Activated CD4-positive, alpha-beta T cell treated with anti-CD3 and anti-CD28 coated beads for 36 hours (primary cell): ENCODE measurements at places on chromosomes 1 and 21. TPM values are rescaled to one million over a fixed set of nuclear protein-coding genes. Genes with fewer than 3 reads are reported as not detected.
A peak's percentile ranks its signal among the peaks of the same experiment; 100 is the strongest.

BATF3 gene
- 149 TPM for total RNA-seq

DYNLT5 gene
- not detected for total RNA-seq

DNA sequence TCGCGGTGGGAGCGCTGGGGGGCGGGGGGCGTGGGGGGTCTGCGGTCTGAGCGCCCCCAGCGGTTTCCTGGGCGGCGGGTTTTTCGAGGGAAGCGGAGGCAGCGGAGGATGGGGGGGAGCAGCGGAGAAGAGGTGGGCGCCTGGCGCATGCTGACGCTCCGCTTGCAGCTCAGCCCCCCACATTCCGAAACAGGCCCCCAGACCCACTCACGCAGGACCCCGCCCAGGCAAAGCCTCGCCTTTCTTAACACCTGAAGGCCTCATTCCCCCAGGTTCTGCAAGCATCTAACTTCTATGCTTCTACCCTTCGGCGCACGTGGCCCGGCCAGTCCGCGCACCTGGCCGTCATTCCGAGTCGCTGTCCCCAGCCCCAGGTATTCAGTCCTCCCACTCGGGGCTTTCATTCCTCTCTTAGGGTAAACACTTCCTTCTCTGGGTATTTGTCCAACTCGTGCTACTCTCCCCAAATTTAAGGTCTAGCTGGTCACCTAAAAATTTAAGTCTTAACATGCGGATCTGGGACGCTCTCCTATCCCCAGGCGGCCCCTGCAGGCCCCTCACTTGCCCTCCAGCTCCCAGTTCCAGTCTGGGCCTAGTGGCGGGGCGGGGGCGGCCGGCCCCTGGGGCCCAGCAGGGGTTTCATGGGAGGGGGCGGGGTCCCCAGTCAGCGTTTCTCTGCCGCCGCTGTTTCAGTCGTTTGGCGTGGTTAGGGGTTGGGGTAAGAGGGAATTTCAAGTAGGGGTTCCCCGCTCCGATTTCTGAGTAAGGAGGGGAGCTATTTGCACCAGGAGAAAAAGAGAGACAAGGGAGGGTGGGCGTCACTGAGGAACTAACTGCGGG, 2.8 kb upstream of the ZBTB7B start:
- DNase-seq, result peak; percentile 87

- no peak for DNase-seq
Measured at GRCh38 chr1:230883967-230884366, 15.6 kb upstream of the C1orf198 start.

- no peak for DNase-seq
Measured at GRCh38 chr1:154866257-154867063, 3.6 kb downstream of the KCNN3 start.

FAM131C gene
- total RNA-seq, result 0.09 TPM

GRCh38 chr1:224368409-224368808, 11.7 kb downstream of the CNIH4 start:
- DNase-seq, result peak; percentile 32

- DNase-seq, result no peak
Measured at GRCh38 chr1:7019510-7019909, 234.3 kb downstream of the CAMTA1 start.

DNA sequence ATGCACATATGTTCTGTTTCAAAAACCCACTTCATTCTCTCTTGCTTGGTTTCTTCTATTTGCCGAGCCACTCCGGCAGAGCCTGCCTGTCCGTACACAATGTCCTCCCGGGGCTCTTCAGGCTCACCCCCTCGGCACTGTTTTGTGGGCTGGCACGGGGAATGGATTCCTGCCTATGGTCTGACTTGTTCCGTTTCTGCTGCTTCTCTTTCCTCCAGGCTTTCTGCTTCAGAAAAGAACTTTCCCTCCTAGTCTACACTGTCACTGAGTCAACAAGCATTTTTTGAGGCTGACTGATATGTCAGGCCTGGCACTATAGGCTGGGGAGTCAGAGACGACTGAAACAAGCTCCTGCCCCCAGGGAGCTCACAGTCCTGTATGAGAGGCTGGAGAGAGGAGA, 28.4 kb upstream of the SARS1 start:
- no peak for DNase-seq

- no peak for DNase-seq
Measured at GRCh38 chr1:96331596-96331995, 390.0 kb upstream of the PTBP2 start.

GRCh38 chr1:209552406-209553264, 30.9 kb upstream of the CAMK1G start:
- no peak for DNase-seq

GRCh38 chr1:20183616-20184271, 2.2 kb upstream of the UBXN10 start:
- no peak for DNase-seq

GJA8 gene
- total RNA-seq, result not detected

PADI4 gene
- total RNA-seq, result 0.23 TPM

GRCh38 chr1:17696417-17697301, 58.5 kb upstream of the ACTL8 start:
- DNase-seq, result no peak

- no peak for DNase-seq
Measured at GRCh38 chr1:201761178-201761577, 67.8 kb upstream of the IPO9 start.

- peak; percentile 21 for DNase-seq
Measured at GRCh38 chr1:110967256-110967655, 3.5 kb upstream of the LRIF1 start.

PTTG1IP gene
- total RNA-seq, result 44.3 TPM

- no peak for DNase-seq
Measured at GRCh38 chr1:119779869-119780356, 11.2 kb upstream of the HMGCS2 start.

KCNJ15 gene
- 0.12 TPM for total RNA-seq

DNA sequence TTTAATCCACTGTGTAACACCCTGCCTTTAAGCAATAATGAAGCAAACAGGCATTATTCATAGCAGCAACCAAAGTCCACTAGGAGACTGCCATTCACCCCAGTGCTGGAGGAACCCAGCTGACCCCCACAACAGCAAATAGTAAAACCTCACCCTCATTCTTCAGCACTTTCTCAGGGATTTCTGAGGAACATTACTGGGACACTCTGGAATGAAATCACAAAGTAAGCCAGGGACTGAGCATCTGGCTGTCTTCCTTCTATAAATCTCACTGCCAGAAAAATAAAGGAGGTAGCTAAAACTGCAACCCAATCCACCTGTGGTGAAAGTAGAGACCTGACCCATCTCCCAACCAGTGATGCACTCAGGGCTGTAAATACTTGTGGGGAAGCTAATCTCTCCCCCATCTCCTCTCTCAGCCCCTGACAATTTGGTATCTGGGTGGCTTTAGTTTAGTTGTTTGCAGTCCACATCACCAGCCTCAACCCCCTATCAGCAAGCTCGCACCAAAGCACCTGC, 47.1 kb downstream of the COL6A1 start:
- DNase-seq, result no peak

DNA sequence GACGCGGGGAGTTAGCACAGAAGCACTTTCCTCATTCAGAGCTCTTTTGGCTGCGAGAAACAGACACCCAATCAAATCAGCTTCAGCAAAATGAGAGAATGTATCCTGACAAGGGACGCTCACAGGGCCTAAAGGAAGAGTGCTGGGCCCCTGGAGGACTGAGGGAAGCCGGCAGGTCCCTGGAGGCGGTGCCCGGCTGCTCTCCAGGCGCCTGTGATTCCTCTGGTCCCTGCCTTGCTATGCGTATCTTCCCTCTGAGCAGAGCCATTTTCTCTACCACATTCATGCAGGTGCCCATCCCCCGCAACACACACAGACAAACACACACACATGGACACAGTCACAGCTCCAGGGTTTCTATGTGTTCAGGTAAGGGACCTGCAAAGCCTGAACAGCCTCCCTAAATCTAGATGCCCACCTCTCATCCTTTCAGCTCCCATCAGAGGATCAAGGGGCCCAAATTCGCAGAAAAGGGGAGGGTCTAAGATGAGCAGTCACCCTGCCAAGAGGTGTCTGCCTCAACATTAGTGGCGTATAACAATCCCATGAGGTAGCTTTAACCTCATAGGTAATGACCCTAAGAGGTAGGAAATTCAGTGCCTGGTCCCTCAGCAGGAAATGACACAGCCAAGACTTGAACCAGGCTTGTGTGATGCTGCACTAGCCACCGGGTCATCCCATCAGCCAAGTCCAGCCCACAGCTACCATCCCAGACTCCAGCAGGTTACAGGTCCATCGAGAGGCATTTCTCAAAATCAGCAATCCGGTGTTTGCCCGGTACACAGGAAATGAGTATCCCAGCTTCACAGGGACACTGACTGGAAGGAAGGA, 29.0 kb downstream of the PTAFR start:
- DNase-seq, result no peak

GRCh38 chr1:21668951-21669257, 253 bp downstream of the RAP1GAP start:
- DNase-seq, result no peak

SPATA46 gene
- not detected for total RNA-seq

- DNase-seq, result no peak
Measured at GRCh38 chr1:15876357-15877055, 29.0 kb downstream of the SPEN start.

KCNE2 gene
- not detected for total RNA-seq

GRCh38 chr1:33633019-33633801, 160.8 kb downstream of the ZSCAN20 start:
- DNase-seq, result peak; percentile 95

GRCh38 chr1:113951719-113952118, 22.6 kb downstream of the HIPK1 start:
- no peak for DNase-seq

GRCh38 chr1:918843-919242, 4.9 kb upstream of the SAMD11 start:
- no peak for DNase-seq

DNA sequence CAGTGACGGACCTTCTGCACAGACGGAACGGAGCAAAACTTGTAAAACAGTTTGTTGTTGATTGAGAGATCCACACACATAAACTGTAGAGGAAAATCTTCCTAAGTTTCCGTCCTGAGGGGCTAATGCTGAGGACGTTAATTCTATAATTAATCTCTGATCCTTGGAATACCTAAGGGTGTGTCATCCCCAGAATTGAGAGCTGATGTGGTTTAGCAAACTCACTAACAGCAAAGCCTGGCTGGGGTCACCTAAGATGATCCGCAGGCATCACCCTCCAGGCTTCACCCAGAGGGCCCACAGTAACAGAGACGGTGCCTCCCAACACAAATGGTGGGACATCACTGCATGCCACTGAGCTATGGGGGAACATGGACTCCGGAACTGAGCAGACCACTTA, 97.5 kb downstream of the SMYD2 start:
- DNase-seq, result no peak

CD1E gene
- total RNA-seq, result not detected

GRCh38 chr1:178060789-178061556, 32.9 kb upstream of the RASAL2 start:
- no peak for DNase-seq

CD247 gene
- 149 TPM for total RNA-seq

DNA sequence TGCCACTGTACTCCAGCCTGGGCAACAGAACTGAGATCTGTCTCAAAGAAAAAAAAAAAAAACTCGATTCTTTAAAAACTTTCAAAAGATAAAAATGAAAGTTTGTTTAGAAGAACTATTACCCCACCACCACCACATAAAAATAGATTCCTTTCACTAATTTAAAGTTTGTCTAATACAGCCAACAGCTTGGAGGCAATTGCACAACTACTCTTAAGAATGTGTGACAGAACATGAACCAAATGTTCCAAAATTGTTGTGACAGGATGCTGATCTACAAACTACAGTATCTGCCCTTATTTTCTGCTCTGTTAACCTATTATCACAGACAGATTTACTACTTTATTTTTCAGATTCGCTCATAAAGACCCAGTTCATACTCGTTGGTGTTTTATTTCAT, 5.5 kb upstream of the TGFBR3 start:
- no peak for DNase-seq

LCE1B gene
- not detected for total RNA-seq

- DNase-seq, result no peak
Measured at GRCh38 chr1:209661071-209661470, 8.8 kb upstream of the LAMB3 start.

BACE2 gene
- 0.25 TPM for total RNA-seq

- no peak for DNase-seq
Measured at GRCh38 chr1:115198938-115199337, 109.6 kb upstream of the TSPAN2 start.

DNA sequence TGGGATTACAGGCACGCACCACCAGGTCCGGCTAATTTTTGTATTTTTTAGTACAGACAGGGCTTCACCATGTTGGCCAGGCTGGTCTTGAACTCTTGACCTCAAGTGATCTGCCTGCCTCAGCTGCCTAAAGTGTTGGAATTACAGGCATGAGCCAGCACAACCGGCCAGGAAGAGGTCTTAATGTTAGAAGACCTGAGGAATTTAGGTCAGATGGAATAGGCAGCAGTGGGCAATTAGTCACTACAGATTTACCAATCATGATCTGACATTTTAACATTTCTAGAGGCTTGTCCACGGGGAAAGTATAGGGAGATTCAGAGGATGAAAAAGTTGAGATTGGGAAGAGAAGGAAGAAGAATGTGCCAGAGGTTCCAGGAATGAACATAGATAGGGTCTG, 8.9 kb upstream of the APP start:
- DNase-seq, result no peak
